ENCODE measurements at places on chromosomes 3 and 15. TPM values are rescaled to one million over a fixed set of nuclear protein-coding genes. Genes with fewer than 3 reads are reported as not detected.

DNA sequence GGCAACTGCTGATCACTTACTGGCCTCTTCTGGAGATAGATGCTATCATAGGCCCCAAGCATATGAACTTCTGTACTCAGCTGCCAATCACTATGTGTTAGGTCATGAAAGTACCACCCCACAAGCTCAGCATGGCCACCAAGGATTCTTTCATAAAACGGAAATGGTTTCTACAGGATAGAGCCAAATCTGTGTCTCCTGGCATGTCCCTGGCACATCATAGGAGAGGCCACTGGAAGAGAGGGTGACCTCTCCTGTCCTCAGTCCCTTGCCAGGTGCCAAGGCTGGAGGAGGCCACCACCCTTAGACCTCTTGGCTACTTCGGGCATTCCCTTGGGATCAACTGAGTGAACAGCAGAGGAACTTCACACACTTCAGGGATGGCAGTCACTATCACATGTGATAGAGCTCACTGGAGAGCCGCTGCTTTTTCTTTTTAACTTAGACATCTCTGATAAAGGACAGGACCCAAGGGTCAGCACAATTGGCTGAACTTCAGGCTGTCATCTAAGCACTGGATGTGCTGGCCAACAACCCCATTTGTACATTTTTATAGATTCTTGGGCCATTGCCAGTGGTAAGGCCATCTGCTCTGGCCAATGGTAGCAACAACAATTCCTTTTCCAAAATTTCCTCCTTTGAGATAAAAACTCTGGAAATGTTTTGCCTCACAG, 425.2 kb downstream of the SQOR start:
- DNase-seq: no peak

- DNase-seq: peak; percentile 82
Observed at GRCh38 chr3:159804726-159805410, 183.8 kb upstream of the IL12A start.

GRCh38 chr3:46289966-46290365, 47.7 kb downstream of the CCR3 start:
- no peak for DNase-seq

DNA sequence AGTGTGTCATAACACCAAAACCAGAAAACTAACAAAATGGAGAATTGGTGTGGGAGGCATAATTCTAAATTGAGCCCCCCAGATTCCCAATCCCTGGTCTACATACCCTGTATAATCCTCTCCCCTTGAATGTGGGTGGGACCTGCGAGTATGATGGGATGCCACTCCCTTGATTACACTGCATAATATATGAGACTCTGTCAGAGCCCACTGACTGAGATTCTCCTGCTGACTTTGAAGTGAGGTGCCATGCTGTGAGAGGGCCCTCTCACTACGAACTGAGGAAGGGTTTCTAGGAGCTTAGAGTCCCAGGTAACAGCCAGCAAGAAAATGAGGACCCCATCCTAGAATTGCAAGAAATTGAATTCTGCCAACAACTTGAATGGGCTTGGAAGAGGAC, 49.5 kb downstream of the GPR176 start:
- no peak for DNase-seq

The CASR gene
- polyA plus RNA-seq: not detected

GRCh38 chr3:45488591-45488990, 100.2 kb downstream of the LARS2 start:
- DNase-seq: no peak

DNA sequence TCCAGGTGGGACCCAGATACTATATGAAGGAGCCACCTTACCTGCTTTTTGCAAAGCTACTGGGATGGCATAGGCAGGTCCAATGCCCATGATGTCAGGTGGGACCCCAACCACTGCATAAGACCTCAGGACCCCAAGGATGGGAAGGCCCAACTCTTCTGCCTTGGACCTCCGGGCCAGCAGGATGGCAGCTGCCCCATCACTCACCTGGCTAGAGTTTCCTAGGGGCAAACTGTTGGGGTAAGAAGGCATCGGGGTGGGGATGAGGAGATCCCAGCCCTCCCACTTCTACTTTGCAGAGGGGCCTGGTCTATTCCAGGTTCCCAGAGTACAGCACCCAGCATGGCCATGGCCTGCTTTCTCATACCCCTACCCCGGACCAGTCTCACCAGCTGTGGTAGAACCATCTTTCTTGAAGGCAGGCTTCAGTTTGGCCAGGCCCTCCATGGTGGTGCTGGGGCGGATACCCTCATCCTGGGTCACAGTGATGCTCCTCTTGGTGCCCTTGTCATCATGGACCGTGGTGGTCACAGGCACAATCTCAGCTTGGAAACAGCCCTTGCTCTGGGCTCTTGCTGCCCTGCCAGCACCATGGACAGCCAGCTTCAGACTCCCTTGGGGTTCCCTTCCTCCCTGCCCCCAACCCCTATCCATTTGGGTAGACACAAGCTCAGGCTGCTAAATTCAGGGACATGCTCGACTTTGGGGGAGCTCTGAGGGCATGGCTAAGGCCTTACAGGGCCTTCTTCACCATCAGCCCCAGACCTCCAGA, 10.6 kb downstream of the ACAA1 start:
- no peak for DNase-seq

The GPR87 gene
- polyA plus RNA-seq: not detected

GRCh38 chr3:44890258-44890657, 15.8 kb downstream of the TGM4 start:
- no peak for DNase-seq

DNA sequence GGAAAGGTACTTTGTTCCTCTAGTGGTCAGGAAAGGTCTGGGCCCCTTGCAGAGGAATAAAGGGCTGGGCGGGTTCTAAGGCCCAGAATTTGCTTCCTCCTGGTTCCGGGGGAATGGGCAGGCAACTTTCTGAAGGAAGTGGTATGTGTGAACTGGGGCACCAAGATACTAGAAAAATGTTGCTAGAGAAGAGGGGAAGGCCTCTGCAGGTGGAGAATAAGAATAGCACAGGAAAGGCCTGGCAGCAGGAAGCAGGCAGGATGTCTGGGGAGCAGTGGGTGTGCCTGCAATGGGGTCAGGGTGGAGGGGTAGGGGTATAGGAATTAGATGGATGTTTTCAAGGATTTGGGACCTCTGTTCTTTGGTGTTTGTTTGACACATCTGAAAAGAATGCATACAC, 2.0 kb downstream of the SLC22A13 start:
- DNase-seq: no peak

GRCh38 chr3:141323936-141324704, 44.2 kb upstream of the ZBTB38 start:
- no peak for DNase-seq

GRCh38 chr15:87082581-87082980, 1002.9 kb downstream of the AGBL1 start:
- DNase-seq: no peak

DNA sequence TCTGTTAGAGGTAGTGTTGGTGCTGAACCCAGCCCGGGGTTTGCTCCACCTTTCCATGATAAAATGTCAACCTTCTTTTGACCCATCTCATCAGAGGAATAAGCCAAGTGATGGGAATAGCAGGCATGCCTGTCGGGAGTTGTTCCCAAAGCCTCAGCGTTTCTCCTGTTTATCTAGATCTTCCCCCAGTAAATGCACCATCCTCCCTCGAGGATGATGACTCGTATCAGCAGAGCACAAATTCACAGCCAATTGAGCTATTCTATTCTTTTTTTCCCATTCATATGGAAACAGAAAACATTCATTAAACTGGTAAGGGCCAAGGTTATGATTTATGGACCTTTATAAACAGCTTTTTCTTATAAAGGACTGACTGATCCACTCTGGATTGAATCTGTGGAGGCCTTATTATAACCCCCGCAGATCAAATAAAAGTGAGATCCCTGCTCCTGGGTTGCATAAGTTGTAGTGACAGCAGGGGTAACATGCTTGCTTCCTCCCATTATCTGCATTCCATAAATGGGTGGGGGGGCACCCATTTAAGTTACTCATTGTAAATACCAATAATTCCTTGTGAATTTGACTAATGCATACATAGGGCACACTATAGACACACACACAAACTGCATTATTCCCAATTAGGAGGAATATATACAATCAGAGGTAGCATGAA, 207.3 kb downstream of the PLCL2 start:
- no peak for DNase-seq

The ADCY5 gene
- polyA plus RNA-seq: 85.2 TPM

- DNase-seq: no peak
Observed at GRCh38 chr3:94256888-94257813, 194.3 kb downstream of the NSUN3 start.

- no peak for DNase-seq
Observed at GRCh38 chr3:144499001-144499930, 527.6 kb downstream of the DIPK2A start.

DNA sequence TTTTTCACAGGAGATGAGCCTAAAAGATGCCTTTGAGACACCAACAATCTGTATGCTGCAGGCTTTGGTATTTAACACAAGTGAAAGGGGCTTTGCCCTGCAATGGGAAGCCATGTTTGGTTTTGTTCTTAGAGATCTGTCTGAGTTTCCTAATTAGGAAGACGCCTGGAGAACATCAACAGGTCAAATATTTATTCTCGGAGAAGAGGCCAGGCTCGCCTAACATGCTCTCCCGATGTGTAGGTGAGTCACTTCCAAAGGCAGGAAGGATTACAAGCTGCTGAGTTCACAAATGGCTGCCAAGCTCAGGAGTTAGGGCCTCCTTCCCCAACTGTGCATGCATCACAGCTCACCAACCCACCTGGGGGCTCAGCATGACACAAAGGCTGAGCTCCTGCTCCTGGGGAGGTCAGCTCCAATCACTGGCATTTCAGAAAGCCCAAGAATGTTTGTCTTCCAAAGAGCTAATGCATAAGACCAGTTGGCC, 119.5 kb upstream of the PRICKLE2 start:
- no peak for DNase-seq

GRCh38 chr15:91776104-91776503, 77.4 kb upstream of the SLCO3A1 start:
- no peak for DNase-seq

DNA sequence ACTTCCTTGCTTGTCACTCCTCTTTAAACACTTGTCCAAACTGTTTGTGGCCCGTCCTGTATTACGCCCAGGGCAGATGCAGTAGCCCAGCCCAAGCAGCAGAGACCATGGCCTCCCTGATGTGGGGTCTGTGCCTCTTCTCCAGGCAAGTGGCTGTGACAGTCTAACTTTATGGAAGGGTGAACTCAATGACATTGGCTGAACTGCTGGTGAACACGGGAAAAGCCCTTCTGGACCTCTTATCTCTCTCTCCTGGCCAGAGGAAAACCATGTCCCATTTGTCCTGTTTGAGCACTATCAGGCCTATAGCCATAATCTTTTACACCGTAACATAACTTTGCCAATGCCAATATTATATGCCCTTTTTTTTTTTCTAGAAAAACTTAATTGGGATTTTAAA, 67.6 kb downstream of the SMAD3 start:
- no peak for DNase-seq

The C2CD4A gene
- polyA plus RNA-seq: not detected

DNA sequence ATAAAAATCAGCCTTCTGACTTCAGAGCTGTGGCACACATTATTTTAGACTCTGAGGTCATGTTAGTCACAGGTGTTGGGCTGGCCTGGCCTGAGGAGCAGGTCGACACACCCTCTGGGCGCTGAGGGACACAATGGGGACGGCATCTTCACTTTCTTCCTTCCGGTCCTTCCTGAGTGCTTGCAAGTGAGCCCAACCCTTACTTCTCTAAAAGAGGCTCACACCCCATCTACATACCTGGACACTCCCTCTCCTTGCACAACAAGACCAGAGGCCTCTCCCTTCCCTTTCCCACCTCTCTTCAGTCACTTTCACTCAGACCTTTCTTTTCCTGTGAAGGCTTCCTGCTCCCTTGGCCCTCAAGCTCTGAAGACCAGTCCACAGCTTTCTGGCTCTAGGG, 85.4 kb downstream of the XXYLT1 start:
- no peak for DNase-seq

GRCh38 chr3:49629866-49630265, 44.3 kb upstream of the APEH start:
- DNase-seq: no peak

The GOLGA6D gene
- not detected for polyA plus RNA-seq

The MST1 gene
- 16.0 TPM for polyA plus RNA-seq

The ZBTB20 gene
- 7.4 TPM for polyA plus RNA-seq

GRCh38 chr3:53071882-53072431, 26.1 kb upstream of the SFMBT1 start:
- no peak for DNase-seq

The SERPINI2 gene
- 0.37 TPM for polyA plus RNA-seq

- no peak for DNase-seq
Observed at GRCh38 chr3:70805061-70805889, 492.8 kb upstream of the MDFIC2 start.

- no peak for DNase-seq
Observed at GRCh38 chr3:148466980-148467740, 230.5 kb upstream of the AGTR1 start.

The CCR5 gene
- 0.37 TPM for polyA plus RNA-seq

DNA sequence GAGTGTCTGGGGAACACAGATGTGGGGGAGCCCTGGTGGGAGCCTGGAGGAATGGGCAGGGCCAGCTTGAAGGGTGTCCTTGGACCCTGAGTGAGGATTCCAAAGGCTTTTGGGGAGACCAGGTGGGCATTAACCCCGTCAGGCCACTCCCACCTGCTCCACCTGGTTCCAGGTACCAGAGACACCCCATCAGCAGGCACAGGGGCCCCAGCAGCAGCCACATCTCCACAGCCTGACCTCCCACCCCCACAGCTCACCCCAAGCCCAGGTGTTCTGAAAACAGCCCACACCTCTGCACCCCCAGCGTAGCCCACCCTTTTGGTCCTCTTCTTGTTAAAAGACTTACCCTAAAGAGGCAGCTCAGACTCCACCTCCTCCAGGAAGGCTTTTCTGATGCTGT, 102.1 kb upstream of the PRR20G start:
- DNase-seq: no peak

DNA sequence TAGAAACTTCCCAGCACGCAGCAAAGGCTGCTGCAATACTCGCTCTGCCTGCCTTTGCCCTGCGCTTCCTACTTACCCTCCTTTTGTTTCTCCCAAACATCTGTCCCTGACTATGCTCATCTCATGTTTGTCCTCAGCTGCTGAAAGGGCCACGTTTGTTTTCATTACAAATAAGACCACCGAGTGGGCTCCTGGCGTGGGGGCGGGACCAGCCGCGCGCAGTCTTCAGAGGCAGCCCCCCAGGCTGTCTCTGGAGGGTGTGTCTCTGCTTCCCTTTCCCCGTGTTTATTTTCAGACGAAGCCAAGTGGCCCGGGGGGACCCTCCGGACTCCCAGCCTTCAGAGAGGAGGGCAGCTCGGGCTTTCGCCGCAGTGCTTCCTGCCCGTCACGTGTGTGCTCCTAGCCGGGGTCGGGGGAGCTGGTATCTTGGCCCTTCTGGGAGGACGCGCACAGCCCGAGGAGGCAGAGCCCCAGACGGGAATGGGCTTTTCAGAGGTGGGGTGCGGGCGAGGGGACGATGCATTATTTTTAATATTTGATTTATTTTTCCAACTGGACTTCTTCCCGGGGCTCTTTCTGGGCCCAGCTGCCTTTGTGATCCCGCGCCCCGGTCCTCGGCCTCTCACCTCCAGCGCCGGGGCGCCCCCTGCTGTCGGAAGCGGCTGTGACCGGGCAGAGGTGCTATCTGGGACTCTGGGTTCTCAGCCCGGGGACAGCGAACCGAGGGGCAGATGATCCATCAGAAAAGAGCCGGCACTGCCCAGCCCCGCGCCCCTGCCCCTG, 70.0 kb upstream of the CGNL1 start:
- DNase-seq: peak; percentile 92

GRCh38 chr15:87121336-87121735, 1041.7 kb downstream of the AGBL1 start:
- no peak for DNase-seq

Measured in heart right ventricle (tissue), 16 donors.